ENCODE measurements at places on chromosomes 7 and 10. TPM values are rescaled to one million over a fixed set of nuclear protein-coding genes. Genes with fewer than 3 reads are reported as not detected.

- DNase-seq, result no peak
- H3K4me3 ChIP-seq, result no peak overlapping the region
- H3K4me1 ChIP-seq, result no peaks in the 10 kb centered on the region
- H3K27ac ChIP-seq, result no peak overlapping the region
- no peaks in the 10 kb centered on the region for H3K27me3 ChIP-seq
- no peaks in the 10 kb centered on the region for H3K36me3 ChIP-seq
These were observed 94.0 kb upstream of the TARP start for GRCh38 chr7:38367301-38367890.

- H3K27ac ChIP-seq, result no peak overlapping the region
- no peak overlapping the region for H3K4me3 ChIP-seq
- H3K27me3 ChIP-seq, result no peaks in the 10 kb centered on the region
These were observed 68.4 kb downstream of the CDHR3 start for GRCh38 chr7:106031300-106032035.

- no peak overlapping the region for H3K4me3 ChIP-seq
- H3K4me1 ChIP-seq, result no peaks in the 10 kb centered on the region
- no peaks in the 10 kb centered on the region for H3K27me3 ChIP-seq
- no peak overlapping the region for H3K27ac ChIP-seq
These were observed 40.3 kb downstream of the COL17A1 start for GRCh38 chr10:104045151-104046089.

GRCh38 chr10:110083884-110084283, 76.1 kb downstream of the ADD3 start:
- no peak overlapping the region for H3K4me3 ChIP-seq
- no peaks in the 10 kb centered on the region for H3K27me3 ChIP-seq
- H3K36me3 ChIP-seq, result no peaks in the 10 kb centered on the region
- DNase-seq, result no peak

DNA sequence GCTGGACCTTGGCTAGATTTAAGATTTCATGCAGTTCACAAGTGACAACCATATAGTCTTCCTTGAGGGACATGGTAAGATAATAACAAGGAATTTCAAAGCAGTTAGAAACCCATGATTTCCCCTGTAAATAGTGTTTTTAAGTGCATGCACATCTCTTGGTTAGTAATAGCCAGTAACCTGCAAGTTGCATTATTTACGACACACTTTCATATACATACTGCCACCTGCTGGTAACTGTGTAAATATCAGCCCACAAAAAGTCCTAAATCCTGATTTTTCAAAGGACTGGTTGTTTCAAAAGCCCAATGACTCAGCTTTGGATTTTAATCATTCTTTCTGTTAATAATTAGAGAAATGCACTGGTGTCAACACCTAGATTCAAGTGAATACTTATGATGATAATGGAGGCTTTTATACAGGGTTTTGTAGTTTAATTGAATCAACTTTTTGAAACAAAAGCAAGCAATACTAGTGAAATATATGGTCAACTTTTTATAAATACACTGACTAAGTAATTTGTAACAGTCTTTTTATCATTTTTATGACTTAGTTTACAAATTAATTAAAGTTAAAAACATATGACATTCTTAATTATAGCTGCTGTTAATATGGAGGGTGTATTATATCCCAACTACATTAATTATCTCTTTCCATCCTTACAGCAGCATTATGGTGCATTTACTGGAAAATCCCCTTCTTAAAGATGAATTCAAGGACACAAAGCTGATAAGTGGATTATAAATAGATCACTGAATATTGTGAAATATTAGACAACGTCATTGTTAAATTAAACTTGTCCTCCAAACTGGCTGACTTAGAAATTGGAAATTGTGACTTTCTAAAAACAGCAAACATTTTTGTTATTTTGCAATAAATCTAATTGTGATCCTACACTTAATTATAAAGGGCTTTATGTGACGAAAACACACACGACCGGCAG, 367.7 kb upstream of the SEMA3D start:
- H3K27ac ChIP-seq, result no peak overlapping the region
- H3K4me1 ChIP-seq, result no peaks in the 10 kb centered on the region
- no peak for DNase-seq
- no peak overlapping the region for H3K4me3 ChIP-seq
- no peaks in the 10 kb centered on the region for H3K36me3 ChIP-seq
- no peaks in the 10 kb centered on the region for H3K27me3 ChIP-seq

DNA sequence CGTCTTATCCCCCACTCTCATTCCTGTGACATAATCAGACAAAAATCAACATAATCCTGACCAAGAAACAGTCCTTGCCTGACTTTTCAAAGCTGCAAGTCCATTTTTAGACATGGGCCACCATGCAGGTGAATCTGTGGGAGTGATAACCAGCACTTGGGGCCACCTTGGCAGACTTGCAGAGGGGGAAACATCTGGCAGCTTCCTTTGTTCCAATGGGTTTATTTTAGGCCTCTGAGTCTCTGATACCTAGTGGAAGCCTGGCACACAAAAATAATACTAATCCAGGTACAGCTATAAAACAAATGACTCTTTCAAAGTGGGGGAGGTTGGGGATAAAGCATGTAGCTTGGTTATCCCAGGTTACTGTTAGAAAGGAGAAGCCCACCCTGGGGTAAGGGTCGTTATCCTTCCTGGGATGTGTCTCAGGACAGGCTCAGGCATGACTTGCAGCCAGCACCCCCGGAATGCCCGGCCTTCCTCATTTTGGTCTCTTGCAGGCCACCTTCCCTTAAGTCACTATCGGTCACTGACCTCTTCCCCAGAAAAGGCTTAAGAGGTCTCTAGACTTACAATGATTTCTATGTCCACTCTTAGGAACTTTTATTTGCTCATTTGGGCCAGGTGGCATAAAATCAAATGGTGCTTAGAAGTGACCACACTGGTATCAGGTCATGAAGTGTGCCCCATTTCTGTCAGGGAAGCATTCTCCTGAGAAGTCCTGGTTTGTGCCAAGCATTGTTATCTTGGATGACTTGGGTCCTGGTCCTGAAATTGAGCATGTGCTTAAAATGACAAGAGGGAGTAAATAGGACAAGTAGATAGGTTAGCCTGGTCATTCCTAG, 37.6 kb downstream of the EEPD1 start:
- DNase-seq, result no peak
- H3K27me3 ChIP-seq, result no peaks in the 10 kb centered on the region
- no peak overlapping the region for H3K4me3 ChIP-seq
- peak overlapping the region; percentile 75 for H3K27ac ChIP-seq

GRCh38 chr10:56599201-56599600, 238.1 kb upstream of the ZWINT start:
- no peak overlapping the region for H3K4me3 ChIP-seq
- DNase-seq, result no peak
- H3K4me1 ChIP-seq, result no peaks in the 10 kb centered on the region
- no peaks in the 10 kb centered on the region for H3K36me3 ChIP-seq
- no peak overlapping the region for H3K27ac ChIP-seq
- H3K27me3 ChIP-seq, result no peaks in the 10 kb centered on the region

- H3K27ac ChIP-seq, result no peak overlapping the region
- no peak for DNase-seq
- H3K36me3 ChIP-seq, result no peaks in the 10 kb centered on the region
These were observed 80.9 kb upstream of the DYNC1I1 start for GRCh38 chr7:95691464-95691863.

DNA sequence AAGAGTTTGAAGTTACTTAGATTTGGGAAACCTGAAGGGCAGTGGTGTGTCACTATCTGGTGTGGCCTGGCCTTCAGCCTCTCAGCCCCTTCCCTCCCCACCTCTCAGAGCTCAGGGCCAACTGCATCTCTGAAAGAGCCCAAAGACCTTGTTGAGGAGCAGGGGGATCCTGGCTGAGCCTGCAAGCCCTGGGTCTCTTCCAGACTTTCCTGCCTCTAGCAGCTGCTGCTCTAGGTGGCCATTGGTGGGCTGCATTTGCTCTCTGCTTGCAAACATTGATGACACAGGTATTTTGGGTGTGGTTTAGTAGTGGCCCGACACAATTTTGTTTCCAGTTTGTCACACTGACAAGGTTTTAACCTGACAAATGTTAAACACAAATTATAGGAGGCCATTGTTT, 3.1 kb upstream of the UPP1 start:
- no peak overlapping the region for H3K4me3 ChIP-seq
- H3K27me3 ChIP-seq, result no peaks in the 10 kb centered on the region
- H3K27ac ChIP-seq, result no peak overlapping the region
- peaks cover 15% of the 10 kb centered on the region for H3K4me1 ChIP-seq
- no peaks in the 10 kb centered on the region for H3K36me3 ChIP-seq

Gene C10orf143
- total RNA-seq, result 0.55 TPM

Gene NCF1
- 0.41 TPM for total RNA-seq

Gene NUTM2D
- total RNA-seq, result 0.93 TPM
